ENCODE measurements at places on chromosomes 2 and 18.
A peak's percentile ranks its signal among the peaks of the same experiment; 100 is the strongest.

DNA sequence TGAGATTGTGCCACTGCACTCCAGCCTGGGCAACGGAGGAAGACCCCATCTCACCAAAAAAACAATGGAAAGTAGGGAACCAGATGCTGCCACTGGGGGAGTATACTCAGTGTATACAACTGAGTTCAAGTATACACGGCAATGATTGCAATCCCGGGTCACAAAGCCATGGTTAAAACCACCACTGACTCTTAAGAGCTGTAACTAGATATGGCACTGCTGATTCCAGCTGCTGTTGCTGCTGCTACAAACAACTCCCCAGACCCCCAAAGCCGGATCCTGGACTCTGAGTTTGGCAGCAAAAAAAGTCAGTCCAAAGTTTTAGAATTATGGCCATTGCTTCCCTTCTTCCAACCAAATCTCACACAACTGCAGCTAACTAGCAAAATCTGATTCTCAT lies 43.7 kb upstream of the COX7A2L start:
- no peak for DNase-seq

DNA sequence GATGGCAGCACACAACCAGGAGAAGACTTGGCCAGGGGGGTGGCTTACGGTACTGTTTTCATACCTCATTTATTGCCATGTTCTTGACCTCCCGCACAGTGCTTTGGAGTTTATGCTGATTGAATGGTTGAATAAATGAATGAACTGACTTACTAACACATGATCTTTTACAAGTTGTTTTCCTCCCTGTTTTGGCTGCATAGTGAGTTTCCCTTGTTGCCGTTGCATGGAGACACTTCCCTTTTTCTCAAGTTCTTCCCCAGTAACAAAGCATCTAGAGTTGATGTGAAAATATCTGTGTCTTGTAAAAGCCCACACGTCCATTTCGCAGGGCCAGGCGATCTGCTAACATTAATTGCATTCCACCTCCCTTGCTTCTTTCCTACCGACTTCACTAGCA lies 35.7 kb upstream of the RAB1A start:
- no peak for DNase-seq

DNA sequence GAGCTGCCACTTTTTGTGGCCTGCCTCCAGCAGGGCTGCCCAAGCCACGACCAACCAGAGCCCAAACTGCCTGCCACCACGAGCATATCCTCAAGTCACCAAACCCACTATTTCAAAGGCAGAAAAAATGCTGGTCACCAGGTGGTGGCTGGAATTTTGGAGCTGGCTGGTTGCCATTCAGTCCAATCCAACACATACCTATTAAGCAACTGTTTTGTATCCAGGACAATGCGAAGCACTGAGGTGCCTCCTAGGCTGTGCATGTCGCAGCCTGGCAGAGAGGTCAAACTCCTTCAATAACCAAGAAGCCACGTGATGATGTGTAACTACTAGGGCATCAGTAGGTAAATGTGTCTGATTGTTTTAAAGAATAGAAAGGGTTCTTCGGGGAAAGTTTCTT lies 108.3 kb upstream of the PPP1CB start:
- no peak for DNase-seq

DNA sequence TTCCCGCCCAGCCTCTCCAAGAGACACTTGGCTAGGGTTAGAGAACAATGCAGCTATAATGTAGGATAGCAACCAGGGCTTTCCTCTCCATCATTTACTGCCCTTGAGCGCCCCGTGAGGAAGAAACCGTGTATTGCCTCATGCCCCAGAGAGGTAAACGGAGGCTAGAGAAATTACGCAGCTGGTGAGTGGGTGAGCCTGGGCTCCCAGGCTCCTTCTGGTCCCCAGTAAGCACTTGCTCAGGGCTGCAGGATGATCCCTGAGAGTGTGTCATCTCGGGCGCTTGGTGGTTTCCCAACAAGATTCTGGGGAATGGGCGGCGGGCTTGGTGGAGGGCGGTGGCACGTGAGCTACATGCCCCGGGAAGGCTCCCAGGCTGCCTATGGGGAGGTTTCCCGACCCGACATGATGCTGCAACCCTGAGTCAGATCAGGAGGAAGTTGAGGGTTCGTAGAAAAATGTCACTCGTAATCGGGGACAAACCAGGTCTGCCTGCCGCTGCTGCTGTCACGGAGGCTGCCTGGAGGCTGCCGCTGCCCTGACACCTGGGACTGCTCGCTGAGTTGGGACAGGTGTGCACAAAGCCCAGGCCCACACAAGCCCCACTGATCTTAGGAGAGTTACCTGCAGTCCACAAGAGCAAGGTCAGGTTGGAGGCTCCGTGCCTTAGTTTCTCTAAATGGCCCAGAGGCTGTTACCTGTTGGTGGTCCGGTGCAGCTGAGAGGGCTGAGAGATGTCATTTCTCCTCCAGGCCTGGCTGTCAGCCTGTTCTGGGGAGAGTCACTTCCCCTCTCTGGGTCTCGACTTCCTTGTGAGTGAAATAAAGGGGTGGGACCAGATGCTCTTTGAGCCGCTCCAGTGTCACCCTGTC lies at the start of gene GPR55:
Gene GPR55 (minus strand): TSS at position 773 of the 872 bp plus-strand sequence. CDS start 14,280 bp downstream, outside the sequence.
- DNase-seq = no peak

- DNase-seq = peak; percentile 59
These were observed 7.9 kb downstream of the CROCC2 start for GRCh38 chr2:240913810-240914644.

DNA sequence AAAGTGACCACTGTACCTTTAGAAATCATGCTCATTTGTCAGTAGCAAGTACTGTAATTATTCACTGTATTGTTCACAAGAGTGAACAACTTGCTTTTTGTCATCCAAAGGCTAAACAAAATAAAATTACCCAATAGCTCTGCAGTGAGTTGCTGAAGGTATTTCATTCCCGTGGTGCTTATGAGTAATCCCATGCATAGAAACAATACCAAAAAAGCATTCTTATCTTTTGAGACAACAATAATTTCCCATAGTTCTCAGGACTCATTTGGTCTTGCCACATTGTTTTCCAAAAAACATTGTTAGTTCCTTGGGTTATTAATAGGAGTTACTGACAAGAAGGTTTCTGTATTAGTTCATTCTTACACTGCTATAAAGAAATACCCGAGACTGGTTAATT lies 503.2 kb upstream of the FAM98A start:
- no peak for DNase-seq

DNA sequence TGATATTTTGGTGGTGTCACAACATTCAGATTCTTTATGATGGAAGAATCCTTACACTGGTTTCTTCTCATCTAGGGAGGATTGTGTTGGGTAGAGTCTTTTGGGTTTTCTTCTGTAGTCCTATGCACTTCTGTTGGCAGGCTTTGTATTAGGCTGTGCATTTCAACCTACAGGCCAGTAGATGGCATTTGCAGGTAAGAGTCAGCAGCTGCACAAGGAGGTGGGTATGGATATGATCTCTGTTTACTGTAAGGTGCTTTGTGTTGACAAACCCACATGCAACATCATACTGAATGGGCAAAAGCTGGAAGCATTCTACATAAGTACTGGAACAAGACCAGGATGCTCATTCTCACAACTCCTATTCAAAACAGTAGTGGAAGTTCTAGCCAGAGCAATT lies 656.8 kb downstream of the METTL4 start:
- DNase-seq = no peak

All from NCI-H1417 (cell line).